GM12891 (cell line): ENCODE measurements at places on chromosomes 16 and 17.

DNA sequence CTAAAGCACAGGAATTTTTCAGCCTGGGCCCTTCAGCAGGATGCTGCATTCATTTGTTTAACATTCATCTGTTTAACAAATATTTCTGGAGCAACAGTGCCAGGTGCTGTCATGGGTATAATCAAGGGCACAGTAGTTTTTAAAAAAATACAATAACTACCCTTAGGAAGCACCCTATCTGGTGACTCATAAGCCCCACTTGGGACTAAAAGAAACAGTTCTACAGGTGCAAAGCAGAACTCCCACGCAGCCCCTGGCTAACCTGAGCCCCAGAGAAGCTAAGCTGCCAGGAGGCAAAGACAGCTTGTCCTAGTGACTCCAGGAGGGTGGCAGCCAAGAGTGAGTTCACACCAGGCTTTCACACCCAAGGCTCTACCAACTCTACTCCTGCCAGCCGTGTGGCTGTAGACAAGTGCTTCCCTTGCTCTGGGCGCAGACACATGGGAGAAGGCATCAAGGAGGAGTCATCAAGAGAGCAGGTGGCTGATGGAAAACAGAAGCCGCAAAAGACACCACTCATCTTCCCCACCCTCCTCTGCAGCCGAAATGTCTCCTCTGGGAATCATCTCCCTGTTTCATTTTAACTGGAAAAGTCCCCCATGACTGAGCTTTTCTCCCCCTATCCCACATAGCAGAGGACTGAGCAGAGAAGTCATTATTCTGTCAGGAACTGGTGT, 14.4 kb downstream of the CUEDC1 start:
- DNase-seq: no peak

GRCh38 chr17:64320613-64321553, 57.8 kb upstream of the TEX2 start:
- DNase-seq: peak; percentile 55

DNA sequence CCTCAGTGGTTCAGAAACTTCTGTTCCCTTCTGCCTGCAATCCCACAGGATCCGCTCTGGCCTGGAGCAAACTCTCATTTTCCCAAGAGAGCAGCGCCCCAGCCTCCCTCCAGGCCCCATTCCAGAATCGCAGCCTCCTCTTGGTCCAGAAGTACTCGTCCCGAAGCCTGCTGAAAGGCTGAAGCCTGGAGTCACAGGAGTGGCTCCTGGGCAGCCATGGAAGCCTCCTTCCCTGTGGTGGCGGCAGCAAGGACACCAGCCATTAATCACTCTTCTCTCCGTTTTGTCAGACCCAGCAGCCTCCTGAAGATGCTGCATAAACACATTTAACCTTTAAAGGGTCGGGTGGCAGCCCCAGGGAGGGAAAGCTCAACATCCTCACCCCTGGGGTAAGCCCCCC, 66.9 kb upstream of the TNRC6C start:
- no peak for DNase-seq

GRCh38 chr16:56726283-56726682, 3.6 kb upstream of the NUP93 start:
- DNase-seq: no peak

DNA sequence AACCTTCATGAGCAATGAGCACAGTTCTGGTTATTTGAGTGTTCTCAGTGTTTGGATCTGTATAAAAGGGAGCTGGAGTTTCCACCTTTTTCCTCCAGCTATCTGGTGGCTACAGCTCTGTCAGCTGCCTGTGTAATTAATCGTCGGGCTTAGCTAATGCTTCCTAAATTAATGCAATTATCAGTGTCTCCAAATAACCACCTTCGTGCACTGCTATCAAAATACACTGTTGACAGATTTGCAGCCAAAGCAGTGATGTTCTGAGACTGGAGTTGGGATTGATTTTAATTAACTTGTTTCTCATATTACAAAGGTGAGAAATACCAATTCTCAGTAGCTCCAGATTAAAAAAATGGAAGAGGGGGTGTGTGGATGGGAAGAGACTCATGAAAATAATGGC, 325.8 kb downstream of the CBLN1 start:
- no peak for DNase-seq

DNA sequence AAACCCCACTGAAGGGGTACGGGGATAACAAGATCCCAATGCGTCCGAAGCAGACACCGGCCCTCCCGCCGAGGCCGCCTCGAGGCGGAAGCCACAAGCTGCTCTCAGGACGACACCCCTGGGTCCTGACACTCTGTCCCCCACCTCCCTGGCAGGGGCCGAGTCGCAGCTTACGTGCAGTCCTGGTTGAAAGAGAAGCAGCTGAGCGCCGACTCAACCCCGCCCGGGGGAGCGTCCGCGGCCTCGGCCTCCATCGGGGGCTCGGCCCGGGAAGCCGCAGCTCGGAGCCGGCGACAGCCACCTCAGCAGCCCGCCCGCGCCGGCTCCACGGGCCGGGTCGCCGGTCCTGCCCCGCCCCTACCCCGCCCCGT, at the start of gene WIPI1:
Gene WIPI1, minus strand, starts transcription at position 329 of the 371 bp plus-strand sequence. Its CDS starts 75 bp downstream, at position 254.
- no peak for DNase-seq

DNA sequence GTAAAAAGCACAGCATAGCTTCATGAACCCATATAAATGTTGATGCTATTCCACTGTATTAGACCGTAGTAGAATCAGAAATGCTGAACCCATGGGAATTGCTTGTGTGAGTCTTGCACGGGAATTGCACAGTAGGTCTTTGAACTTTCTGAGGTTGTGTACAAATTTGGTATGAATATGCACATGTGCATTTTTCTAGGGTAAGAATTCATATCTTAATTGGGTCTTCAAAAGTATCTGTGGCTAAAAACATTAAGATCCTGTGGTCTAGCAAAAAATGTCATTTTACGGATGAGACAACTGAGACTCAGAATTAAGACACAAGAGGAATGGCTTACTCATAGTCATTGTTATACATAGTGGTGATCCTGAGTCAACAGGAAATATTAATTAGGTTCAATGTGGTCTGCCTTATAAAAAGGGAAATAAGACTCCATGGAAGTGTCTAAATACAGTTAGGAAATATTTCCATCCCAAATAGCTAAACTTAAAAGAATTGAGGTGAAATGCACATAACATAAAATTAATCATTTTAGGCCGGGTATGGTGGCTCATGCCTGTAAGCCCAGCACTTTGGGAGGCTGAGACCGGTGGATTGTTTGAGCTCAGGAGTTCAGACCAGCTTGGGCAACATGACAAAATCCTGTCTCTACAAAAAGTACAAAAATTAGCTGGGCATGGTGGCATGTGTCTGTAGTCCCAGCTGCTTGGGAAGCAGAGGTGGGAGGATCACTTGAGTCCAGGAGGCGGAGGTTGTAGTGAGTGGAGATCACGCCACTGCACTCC, 22.8 kb downstream of the TAOK1 start:
- DNase-seq: no peak

GRCh38 chr17:2924211-2924610, 128.0 kb downstream of the RAP1GAP2 start:
- no peak for DNase-seq

GRCh38 chr16:79109771-79110170, 490.8 kb downstream of the MAF start:
- DNase-seq: no peak

DNA sequence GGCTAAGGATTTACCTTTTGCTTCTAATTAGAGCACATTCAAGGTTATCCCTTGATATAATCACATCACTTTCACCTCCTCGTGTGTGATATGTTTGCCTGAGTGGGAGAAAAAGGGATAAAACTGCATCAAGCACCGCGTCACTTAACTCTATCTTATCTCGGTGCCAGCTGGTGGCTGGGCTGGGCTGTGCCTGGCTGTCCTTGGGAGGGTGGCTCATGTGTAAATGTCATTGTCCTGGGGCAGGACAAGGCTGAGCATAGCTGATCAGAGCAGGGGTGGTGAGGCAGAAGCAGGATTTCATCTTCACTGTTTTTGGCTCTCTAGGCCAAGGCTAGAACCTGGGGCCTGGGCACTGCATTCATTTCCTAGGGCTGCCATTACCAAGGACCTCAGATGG, 105.3 kb downstream of the RAP1GAP2 start:
- DNase-seq: no peak

DNA sequence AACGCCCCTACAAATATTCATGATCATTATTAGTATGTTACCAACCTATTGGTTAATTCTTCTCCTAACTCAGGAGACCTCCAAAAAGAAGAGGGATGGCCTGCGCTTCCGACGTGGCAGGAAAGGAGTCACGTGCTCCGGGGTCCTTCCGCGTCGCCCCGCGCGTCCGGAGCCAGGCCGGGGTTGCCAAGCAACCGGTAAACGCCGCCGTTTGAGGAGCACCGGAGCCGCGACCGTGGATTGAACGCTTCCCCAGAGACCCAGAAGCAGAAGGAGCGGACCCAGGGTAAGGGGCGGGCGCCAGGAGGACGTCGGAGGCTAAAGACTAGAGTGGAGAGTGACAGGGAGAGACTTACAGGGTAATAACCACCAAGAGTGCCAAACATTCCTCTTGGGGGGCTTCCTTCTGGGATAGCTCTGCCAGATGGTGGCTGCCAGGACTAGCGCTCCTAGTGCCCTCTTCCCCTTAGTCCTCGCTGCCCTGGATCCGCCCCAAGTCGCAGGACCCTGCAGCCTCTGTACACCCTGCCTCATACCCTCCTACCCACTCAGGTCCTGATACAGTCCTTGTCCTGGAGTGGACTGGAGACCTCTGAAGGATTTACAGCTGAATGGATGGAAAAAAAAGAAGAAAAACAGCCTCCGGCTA, at the start of gene DNAI2:
Gene DNAI2, plus strand, starts transcription at position 175 of the 649 bp plus-strand sequence. CDS start 7,584 bp downstream, outside the sequence.
- DNase-seq: no peak

- DNase-seq: no peak
Measured at GRCh38 chr17:1047879-1048470, 51.0 kb downstream of the TIMM22 start.

DNA sequence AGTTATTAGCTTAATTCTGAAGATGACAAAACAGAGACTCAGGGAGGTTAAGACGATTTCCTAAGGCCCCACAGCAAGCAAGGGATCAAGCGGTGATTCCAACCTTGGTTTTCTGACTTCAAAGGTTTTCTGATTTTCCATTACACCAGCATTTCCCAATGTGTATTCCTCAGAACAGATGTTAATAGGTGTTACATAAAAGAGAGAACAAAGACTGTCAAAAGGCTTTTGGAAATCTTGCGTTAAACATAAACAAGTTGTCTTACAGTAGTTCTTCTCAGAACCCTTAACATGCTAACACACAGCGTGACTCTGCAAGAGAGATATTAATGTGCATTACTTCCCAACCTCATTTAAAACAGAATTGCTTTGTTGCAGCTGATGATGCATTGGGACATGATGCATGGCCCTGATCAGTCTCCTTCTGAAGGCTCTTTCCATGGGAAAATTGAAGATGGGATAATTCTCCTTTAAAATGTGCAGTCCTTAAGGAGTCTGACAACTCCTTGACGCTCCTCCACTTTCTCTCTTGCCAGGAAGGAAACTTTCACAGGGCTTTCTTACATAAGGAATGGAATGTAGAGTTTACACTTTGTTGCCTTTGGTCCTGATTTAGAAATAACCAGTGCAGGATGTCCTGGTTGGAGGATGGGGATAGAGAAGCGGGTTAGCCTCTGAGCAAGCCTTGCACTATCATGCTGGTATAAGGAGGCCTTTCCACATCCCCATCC, 21.5 kb upstream of the MMD start:
- DNase-seq: no peak

- no peak for DNase-seq
Measured at GRCh38 chr17:73478768-73479424, 165.3 kb downstream of the SDK2 start.

GRCh38 chr16:83541231-83541630, 266.5 kb upstream of the HSBP1 start:
- DNase-seq: no peak

- no peak for DNase-seq
Measured at GRCh38 chr17:60827943-60828342, 150.3 kb downstream of the BCAS3 start.

DNA sequence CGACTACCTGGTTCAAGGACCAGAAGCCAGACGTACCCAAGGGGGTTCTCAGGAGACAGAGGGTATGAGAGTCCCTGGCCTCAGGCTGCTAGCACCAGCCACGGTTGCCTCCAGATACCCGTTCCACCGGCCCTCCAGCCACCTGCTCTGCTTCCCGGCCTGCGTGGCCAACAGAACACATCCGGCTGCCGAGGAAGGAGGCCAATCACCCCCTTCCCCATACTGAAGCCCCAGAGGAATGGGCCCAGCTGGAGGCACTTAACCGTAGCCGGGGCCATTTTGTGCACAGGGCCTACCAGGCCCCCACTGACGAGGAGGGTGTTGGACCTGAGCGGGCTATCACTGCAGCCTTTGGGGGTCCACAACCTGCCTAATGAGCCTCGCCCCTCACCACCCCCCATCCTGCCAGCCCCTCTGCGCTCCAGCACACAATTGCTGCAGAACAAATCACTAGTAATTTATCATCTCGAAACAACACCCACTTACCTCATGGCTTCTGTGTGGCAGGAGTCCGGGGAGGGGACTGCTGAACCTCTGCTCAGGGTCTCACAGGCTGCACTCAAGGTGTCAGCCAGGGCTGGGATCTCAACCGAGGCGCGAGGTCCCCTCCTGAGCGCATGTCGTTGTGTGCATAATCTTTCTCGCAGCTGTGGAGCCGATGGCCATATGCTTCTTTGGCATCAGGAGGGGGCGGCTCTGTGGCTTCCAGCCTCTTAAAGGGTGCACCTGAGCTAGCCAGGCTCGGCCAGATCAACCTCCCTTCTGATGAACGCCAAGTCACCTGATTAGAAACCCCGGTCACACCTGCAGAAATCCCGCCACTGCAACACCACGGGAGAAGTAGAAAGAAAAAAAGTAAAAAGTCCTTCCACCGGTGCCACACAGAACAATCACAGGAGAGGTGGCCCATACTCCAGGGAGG, 10.1 kb upstream of the KREMEN2 start:
- no peak for DNase-seq
